ENCODE measurements at places on chromosomes 6 and 20.

DNA sequence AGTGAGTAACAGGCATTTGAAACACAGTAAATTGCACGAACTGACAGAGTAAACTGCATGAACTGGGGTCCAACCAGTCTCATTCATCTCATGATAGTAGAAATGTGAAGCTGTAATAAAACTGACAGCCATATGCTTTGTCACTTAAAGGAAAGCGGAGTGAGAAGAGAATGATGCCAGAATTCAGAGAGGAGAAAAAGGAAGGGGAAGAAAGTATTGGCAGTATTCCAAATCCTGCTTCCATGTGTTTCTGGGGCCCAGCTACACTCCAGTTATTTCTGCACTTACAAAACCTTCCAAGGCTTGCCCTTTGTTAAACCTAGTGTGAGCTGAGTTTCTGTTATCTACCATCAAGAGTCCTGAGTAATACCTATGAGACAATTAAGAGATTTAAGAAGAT is 17.2 kb downstream of the SNX14 start:
- peak; percentile 34 for DNase-seq

- DNase-seq: no peak
These were observed 16.1 kb downstream of the HCK start for GRCh38 chr20:32068174-32068573.

DNA sequence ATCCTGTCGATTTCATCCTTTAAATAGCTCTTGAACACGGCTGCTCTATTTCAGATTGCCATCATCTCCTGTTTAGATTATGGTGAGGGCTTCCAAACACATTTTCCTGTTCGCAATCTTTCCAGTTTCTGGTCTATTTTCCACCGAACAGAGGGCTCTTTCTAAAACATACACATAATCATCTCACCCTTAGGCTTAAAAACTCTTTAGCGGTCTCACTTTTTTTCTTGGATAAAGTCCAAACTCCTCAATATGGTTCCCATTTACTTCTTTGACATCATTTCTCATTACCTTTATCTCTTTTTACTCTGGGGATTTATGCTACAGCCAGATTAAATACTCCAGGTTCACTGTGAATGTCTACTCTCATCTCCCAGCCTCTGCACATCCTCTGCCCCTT is 103.4 kb upstream of the STMND1 start:
- no peak for DNase-seq

DNA sequence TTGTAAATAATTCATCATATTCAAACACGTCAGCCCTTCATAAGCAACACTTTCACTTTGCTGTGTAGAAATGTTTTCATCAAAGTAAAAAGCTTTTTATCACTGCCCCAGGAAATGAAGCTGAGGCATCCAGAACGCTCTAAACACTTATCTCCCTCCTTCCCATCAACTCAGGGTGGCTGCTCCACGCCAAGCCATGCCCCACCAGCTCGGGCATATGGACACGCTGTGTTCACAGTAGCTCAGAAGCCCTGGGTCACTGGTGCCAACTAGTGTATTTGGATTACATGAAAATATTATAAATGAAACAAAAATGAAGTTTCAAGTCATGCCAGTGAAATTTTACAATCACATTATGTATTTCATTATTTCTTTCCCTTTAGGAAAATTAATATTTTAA is 10.3 kb downstream of the PDE10A start:
- DNase-seq: no peak

- DNase-seq: no peak
These were observed 335.7 kb downstream of the NRN1 start for GRCh38 chr6:5670811-5671561.

DNA sequence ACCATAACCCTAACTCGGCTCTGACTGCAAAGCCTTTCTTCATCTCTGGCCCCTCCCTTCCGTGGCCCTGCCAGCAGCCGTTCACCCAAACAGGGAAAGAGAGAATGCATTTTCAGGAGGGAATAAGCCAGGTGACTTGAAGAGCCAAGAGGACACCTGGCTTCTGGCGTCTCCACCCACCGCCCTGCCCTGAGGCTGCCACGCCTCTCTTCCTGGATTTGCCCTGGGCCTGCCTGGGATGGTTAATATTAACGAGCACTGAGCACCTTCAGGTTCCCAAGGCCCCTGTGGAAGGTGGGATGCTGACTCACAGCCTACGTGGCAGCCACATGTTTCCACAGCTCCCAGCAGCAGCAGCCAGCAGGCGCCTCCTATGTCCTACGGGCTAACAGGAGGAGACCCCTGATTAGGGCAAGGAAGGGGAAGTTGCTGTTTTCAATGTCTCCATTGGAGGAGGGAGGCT is 138.0 kb upstream of the RREB1 start:
- DNase-seq: peak; percentile 38

DNA sequence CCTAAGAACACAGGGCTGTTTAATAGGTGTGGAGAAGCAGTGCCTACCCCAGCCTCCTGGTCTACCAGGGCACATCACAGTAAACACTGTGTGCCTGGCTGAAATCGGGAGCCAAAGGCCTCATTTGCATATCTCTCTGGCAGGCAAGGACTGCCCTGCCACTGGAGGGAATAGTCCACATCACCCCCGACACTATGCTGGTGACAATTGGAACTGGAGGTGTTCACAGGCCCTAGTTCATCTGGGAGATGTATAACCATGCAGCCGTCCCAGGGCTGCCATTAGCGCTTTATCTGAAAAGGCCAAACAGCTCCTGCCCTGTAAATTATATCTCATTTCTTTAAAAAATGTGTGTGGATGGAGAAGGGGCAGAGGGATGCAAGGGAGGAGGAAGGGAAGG is 150.3 kb downstream of the LINC00237 start:
- DNase-seq: no peak

- DNase-seq: peak; percentile 28
These were observed 20.9 kb downstream of the MAP1LC3A start for GRCh38 chr20:34579191-34579978.

- DNase-seq: no peak
These were observed 113.9 kb upstream of the PROKR2 start for GRCh38 chr20:5430670-5431069.
